Left kidney (tissue), 8 donors: ENCODE measurements at places on chromosomes 1 and 21. TPM values are rescaled to one million over a fixed set of nuclear protein-coding genes. Genes with fewer than 3 reads are reported as not detected.

Gene RORC
- 0.80 TPM for polyA plus RNA-seq

Gene EDEM3
- polyA plus RNA-seq, result 38.3 TPM

Gene ACTN2
- polyA plus RNA-seq, result 0.37 TPM

Gene BGLAP
- 4.8 TPM for polyA plus RNA-seq

Gene S100A5
- polyA plus RNA-seq, result 1.3 TPM

Gene GLMN
- 33.0 TPM for polyA plus RNA-seq

Gene HSPA6
- polyA plus RNA-seq, result 0.35 TPM

Gene IVL
- 0.23 TPM for polyA plus RNA-seq

Gene GBP3
- polyA plus RNA-seq, result 14.2 TPM

Gene CRYZL1
- polyA plus RNA-seq, result 86.4 TPM

Gene CCDC27
- 0.20 TPM for polyA plus RNA-seq

Gene KRTAP19-3
- not detected for polyA plus RNA-seq

Gene SLC44A3
- 89.4 TPM for polyA plus RNA-seq

Gene LCE3E
- not detected for polyA plus RNA-seq

Gene DSCAM
- polyA plus RNA-seq, result 0.03 TPM
